ENCODE measurements at places on chromosomes 7 and 10.

DNA sequence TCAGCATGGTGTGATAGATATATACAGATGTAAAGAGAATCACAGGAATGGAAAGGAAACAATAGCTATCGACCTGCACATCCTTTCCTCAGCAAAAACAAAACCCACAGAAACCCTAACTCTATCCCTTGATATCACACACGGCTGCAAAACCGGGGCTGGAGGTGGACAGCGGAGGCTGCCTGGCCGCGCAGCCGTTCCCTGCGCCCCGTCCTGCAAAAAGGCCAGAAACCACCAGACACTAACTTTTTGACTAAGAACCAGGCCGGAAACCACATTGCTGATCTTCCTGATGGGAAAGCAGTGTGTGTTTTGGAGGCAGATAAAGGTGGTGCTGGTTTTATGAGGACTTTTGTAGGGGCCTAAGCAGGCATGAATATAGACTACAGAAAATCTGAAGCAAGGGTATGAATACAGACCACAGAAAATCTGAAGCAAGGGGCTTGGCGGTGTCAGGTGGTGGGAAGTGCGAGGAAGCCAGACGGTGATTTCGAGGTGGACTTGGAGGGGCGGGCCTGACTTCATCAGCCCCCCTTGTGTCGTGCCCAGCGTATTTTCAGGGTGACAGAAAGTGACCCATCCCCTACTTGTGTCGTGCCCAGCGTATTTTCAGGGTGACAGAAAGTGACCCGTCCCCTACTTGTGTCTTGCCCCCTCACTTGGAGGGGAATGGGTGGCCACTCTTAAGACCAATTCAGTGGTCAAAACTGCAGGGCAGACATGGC, 123.3 kb downstream of the WDR37 start:
- H3K36me3 ChIP-seq: no peaks in the 10 kb centered on the region
- H3K4me3 ChIP-seq: no peak overlapping the region
- H3K27me3 ChIP-seq: no peaks in the 10 kb centered on the region
- DNase-seq: no peak

DNA sequence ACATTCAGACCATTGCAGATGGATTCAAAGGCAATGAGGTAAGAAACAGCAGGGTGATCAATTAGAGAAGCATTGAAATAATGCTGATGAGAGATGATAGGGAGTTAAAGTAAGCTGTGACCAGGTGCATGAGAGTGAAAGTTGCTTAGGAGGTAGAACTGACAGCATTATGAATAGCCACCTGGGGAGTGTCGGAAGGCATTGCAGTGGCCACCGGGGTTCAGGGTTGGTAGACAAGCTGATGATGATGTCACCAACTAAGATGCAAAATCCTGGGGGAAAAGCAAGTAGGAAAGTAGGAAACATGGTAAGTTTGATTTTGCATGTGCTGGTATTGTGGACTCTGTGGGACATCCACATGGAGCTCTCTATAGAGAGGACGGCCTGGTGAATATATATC, 211.9 kb upstream of the ETV1 start:
- no peaks in the 10 kb centered on the region for H3K36me3 ChIP-seq
- H3K27me3 ChIP-seq: no peaks in the 10 kb centered on the region
- H3K4me3 ChIP-seq: no peak overlapping the region
- H3K4me1 ChIP-seq: no peaks in the 10 kb centered on the region
- H3K27ac ChIP-seq: no peak overlapping the region

DNA sequence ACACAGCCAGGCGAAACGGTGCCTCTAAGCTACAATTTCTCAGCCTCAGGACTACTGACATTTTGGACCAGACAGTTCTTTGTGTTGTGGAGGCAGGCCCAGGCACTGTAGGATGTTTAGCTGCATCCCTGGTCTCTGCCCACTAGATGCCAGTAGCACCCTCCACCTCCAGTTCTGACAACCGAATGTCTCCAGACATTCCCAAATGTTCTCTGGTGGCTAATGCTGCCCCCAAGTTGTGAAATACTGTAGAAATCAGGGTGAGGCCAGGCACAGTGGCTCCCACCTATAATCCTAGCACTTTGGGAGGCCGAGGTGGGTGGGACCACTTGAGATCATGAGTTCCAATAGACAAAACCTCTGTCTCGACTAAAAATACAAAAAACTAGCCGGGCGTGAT, 18.2 kb downstream of the HNRNPF start:
- H3K36me3 ChIP-seq: peaks cover 91% of the 10 kb centered on the region
- DNase-seq: no peak
- H3K4me1 ChIP-seq: peaks cover 63% of the 10 kb centered on the region
- peak overlapping the region; percentile 64 for H3K27ac ChIP-seq
- no peaks in the 10 kb centered on the region for H3K27me3 ChIP-seq
- no peak overlapping the region for H3K4me3 ChIP-seq

- DNase-seq: no peak
- no peak overlapping the region for H3K27ac ChIP-seq
- no peak overlapping the region for H3K4me3 ChIP-seq
- no peaks in the 10 kb centered on the region for H3K27me3 ChIP-seq
- H3K4me1 ChIP-seq: no peaks in the 10 kb centered on the region
- H3K36me3 ChIP-seq: no peaks in the 10 kb centered on the region
These were observed 336.1 kb upstream of the KCND2 start for GRCh38 chr7:119936836-119937235.

DNA sequence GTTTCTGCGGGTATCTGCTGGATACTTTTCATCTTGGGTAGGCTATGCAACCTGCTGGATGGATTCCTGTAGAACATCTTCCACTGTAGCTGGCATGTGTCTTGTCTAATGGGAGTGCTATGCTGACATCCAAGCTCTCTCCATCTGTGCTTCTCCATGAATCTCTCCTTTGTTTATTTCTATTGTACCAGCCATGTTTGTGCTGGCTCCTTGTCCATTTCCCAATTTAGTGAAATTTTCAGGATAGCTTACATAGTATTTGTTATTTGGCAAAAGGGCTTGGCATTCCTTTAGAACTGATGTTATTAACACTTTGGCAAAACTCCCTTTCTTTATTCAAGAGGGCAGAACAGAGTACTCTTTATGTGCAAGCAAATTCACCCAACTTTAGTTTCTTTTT, 198.0 kb downstream of the CSTF2T start:
- no peaks in the 10 kb centered on the region for H3K27me3 ChIP-seq
- no peak overlapping the region for H3K27ac ChIP-seq
- no peak for DNase-seq

DNA sequence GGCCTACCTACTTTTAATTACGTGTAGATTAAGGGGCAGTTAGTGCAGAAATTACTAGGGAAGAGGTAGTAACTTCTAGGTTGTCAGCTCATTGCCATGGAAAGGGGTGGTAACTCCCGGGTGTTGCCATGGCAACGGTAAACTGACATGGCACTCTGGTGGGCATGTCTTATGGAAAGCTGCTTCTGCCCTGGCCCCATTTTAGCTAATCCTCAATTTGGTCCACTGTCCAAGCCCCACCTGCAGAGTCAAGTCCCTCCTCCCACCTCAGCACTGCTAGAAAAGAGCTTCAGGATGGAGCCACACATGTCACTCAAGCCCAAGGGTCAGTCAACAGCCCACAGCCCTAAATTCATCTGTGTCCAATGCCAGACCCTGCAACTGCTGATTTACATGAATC, 7.5 kb upstream of the ZKSCAN1 start:
- H3K27ac ChIP-seq: no peak overlapping the region
- no peak overlapping the region for H3K4me3 ChIP-seq
- peaks cover 3% of the 10 kb centered on the region for H3K4me1 ChIP-seq
- no peak for DNase-seq

- DNase-seq: no peak
- no peaks in the 10 kb centered on the region for H3K4me1 ChIP-seq
- no peaks in the 10 kb centered on the region for H3K27me3 ChIP-seq
- H3K36me3 ChIP-seq: no peaks in the 10 kb centered on the region
These were observed 73.4 kb downstream of the SORCS1 start for GRCh38 chr10:107091126-107091525.
